HEK293T (cell line): ENCODE measurements at places on chromosomes 2 and 18.

DNA sequence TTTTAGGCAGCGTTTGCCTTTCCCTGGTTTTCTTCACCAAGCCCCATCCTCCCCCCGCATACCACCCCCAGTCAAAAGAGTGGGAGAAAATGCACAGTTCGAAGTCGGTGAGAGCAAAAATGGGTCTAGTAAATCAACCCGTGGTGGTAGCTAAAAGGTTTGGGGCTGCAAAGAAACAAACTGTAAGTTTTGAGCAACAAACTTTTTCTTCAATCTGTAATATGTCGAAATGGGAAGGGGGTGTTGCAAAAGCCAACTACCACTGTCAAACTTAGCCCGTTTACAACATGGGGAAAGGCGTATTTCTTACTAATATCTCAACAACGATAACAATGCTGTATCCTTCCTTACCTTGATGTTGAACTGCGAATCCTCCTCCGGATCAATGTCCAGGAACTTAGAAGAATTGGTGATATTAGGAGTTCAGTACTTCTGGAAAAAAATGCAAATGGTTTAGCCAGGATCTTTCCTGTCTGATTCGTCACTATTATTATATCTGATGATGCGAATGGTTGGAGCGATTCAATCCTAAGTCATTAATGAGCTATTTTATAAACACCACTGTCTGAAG, 2.4 kb upstream of the SATB2 start:
- no peak for DNase-seq

DNA sequence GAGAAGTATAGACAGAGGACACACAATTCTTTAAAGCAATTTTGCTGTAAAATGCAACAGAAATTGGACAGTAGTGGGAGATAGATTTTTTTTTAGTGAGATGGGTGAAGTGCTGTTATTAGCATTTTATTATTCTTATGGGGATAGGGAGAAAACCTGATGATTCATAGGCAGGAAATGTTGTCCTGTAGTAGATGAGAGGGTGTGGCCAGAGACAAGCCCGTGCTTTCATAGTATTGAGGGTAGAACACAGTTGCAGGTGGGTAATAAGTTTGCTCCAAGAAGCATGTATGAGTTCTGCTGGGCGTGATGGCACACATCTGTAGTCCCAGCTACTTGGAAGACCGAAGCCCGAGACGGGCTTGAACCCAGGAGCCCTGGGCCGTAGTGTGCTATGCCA, 128.3 kb upstream of the ARHGAP28 start:
- no peak for DNase-seq

DNA sequence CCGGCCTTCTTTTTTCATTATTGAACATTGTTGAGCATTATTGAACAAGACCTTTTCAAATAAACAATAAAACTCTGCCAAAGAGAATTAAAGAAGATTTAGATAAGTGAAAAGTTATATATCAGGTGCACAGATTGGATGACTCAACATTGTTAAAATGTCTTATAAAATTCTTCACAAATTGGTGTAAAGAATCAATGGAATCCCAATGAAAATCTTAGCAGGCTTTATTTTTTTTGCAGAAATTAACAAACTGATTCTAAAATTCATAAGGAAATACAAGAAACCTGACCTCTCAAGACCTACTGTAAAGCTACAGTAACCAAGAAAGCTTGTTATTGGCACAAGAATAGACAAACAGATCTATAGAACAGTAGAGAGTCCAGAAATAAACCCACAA, 70.3 kb downstream of the LAMA1 start:
- DNase-seq = no peak

DNA sequence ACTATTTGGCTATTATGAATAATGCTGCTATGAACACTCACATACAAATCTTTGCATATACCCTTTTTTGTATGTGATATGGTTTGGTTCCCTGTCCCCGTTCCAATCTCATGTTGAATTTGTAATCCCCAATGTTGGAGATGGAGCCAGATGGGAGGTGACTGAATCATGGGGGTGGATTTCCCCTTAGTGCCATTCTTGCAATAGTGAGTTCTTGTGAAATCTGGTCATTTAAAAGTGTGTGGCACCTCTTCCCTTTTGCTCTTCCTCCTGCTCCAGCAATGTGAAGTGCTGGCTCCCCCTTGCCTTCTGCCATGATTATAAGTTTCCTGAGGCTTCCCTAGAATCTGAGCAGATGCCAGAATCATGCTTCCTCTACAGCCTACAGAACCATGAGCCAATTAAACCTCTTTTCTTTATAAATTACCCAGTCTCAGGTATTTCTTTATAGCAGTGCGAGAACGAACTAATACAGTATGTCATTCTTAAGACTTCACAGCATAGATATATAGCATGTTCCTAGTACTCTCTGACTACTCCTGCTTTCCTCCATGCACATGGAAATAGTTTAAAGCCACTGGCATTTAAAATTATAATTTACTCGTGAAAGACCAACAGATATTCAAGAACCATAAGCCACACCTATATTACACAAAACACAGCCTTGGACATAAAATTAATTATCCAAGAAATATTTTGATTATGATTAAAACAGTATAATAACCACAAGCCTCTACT, 75.2 kb downstream of the COBLL1 start:
- DNase-seq = no peak
